GM23248 (cell line): ENCODE measurements at places on chromosomes 16 and 17. TPM values are rescaled to one million over a fixed set of nuclear protein-coding genes. Genes with fewer than 3 reads are reported as not detected.

The PRDM7 gene
- not detected in 2 replicates for polyA plus RNA-seq

The HSPB9 gene
- polyA plus RNA-seq, result 0.34 TPM in 1 of 2 replicates, not detected in the other

DNA sequence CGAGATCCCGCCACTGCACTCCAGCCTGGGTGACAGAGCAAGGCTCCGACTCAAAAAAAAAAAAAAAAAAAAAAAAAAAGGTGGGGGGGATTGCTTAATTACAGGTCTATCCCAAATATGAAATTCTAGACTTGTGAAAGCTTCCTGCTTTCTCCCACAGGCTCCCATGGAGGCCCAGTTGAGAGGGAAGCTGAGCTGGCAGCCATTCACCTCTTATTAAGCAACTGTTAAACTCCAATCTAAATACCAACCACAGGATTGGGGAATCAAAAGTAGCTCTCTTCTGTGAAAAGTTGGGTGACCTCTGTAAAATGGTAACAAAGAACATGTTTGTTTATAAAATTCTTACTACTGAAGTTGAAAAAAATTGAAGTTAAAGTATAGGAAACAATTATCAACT lies 45.8 kb upstream of the STAC2 start:
- peak; percentile 66 for DNase-seq

- no peak for DNase-seq
Observed at GRCh38 chr17:42403150-42403549, 14.9 kb upstream of the STAT3 start.

GRCh38 chr17:74547264-74547663 lies 1.3 kb upstream of the CD300C start:
- no peak for DNase-seq

DNA sequence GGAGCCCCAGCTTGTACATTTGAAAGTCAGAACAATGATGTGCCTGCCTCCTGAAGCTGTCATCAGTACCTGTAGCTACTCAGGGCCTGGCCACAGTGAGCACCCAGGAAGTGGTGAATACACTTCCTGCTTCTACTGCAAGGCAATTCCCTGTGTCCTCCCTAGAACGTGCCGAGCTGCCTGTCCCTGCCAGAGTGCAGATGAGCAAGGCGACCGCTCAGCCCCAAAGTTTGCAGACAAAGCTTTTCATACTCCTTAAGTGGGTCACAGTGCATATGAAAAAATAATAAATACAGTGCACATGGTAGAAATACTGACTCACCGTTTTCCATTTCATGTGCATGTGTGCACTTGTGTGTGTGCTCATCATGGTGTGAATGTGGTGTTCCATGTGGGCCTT lies 77.3 kb downstream of the MPRIP start:
- peak; percentile 74 for DNase-seq

- no peak for DNase-seq
Observed at GRCh38 chr17:48834973-48835372, 4.1 kb downstream of the CALCOCO2 start.

GRCh38 chr16:49952386-49952785 lies 72.6 kb upstream of the CNEP1R1 start:
- DNase-seq, result no peak

DNA sequence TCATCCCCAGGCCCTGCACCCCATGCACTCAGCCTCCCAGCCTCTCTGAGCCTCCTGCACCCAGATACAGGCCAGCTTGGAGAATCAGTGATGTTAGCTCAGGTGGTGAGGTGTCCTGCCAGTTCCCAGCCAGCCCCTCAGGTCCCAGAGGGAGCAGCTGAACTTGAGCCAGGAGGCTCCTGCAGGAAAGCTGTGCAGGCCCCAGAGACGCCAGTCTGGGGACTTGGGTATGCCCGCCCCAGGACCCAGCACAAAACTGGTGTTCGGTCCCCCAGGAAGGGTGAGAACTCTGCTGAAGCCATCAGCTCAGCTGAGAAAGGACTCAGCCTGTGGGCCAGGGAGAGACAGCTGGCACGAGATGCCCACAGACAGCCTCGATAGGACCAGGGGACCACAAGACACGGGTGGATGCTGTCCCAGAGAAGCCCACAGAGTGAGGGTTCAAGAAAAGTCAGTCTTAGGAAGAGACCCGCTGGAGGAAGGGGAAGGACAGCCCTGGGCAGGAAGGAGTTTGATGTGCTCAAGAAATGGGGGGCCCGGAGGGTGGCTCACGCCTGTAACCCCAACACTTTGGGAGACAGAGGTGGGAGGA lies 11.0 kb downstream of the ENDOV start:
- no peak for DNase-seq

DNA sequence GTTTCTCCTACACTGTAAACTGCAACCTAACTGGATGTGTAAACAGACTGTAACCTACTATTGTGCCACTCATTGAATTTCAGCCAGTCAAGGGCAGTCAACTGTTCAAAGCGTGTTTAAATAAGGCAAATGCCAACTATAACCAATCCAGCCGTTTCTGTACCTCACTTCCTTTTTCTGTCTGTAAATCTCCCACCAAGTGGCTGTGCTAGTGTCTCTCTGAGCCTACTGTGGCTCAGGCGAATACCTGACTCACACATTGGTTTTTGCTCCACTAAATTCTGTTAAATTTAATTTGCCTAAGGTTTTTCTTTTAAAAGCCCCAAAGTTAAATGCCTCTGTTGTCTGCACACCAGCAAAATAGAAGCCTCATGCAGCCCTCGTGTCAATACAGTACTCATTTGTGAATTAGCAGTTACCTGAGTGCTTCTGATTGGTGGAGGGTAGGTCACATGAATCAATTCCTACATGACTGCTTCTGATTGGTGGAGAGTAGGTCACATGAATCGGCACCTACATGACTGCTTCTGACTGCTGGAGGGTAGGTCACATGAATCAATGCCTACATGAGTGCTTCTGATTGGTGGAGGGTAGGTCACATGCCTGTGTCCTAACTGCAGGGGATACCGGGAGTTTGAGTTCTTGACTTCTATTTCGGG lies 31.1 kb upstream of the CCR7 start:
- DNase-seq, result no peak
